ENCODE measurements at places on chromosomes 3 and 15.

- DNase-seq, result no peak
Measured at GRCh38 chr3:40173227-40173721, 136.2 kb upstream of the EIF1B start.

DNA sequence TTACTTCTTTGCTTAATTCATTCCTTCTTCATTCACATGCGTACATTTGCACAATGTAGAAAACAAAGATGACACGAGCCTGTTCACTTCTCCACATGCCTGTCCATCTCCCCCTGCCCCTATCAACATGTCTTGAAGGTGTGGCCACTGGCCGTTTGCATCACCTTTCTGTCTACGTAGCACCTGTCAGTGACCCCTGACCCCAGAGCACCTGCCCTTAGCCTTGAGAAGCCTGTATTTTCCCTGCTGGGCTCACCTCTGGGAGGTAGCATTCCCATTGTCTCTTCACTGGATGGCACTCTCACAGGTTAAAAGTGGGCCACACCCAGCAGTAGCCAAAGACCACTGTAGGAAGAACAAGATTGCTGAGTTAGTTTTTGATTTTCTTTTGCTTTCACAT lies 234.1 kb downstream of the THSD4 start:
- no peak for DNase-seq

- DNase-seq, result no peak
Measured at GRCh38 chr3:159731254-159731653, 257.4 kb upstream of the IL12A start.

DNA sequence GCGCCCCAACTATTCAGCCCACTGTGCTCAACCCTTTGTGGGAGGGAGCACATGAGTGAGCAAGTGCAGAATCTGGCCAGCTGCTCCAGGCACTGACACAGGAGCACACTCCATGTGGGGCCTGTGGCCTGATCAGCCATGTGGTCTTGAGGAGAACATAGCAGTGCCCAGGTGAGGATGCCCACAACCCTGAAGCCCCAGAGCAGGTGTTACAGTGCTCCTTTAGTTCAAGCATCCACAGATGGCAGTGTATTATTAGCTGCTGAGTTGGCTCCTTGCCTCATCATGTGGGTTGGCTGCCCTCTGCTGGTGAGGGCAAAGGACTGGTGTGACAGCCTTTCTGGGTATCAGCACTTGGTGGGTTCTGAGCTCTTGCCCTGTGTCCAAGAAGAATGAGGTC lies 1588.2 kb downstream of the SI start:
- DNase-seq, result no peak

- no peak for DNase-seq
Measured at GRCh38 chr3:126818400-126819095, 114.5 kb downstream of the CHCHD6 start.

DNA sequence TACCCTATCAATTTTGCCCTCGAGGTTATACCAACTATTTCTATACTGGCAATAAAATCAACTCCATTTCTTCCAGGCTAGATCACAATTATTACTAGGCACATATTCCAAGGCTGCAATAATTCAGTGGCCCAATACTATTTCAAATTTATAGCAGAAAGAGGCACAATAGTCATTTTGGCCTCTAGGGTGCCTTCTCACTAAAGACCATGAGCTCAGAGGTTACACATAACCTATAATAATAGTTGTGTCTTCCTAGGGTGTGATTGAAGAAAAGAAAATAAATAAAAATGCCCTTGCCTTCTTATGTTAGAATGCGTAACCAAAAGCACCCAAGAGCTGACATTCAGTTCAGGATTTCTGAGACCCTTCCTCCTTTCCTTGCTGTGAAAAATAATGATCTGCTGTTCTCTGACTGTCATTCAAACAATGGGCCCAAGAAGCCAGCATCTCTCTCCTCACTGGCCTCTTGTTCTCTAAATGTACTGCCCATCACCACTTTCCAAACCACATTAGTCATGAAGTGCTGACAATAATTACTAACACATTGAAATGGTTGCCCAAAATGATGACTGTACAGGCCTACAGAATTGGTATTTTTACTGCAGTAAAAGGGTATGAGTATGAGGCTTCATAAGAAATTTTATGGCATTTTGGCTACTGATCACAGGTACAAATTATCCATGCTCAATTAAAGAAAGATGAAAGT lies 244.8 kb downstream of the LRRN1 start:
- DNase-seq, result no peak

GRCh38 chr15:75353604-75354003 lies 6.8 kb downstream of the NEIL1 start:
- DNase-seq, result no peak

GRCh38 chr15:40759961-40760360 lies 3.9 kb upstream of the GCHFR start:
- DNase-seq, result no peak

- no peak for DNase-seq
Measured at GRCh38 chr3:7205962-7206361, 345.0 kb downstream of the GRM7 start.

DNA sequence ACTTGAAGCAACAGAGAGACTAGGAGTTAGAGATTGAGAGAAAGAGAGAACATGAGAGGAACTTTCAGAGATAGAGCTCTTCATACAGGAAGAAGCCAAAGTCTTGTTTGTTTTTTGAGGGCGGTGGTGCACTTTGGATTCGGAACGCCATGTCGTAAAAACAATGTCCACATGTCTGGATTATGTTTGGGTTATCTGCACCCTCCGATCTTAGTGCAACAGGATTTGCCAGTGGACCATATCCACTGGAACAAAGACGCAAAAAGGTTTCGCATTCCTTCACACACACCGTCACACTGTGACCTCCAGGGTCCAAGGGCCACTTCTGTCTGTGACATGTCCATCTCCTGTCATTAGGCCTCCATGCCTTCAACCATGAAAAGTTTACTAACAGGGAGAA lies 141.8 kb upstream of the ATP11B start:
- DNase-seq, result no peak

GRCh38 chr15:85704720-85705429 lies 89.8 kb downstream of the KLHL25 start:
- DNase-seq, result no peak

GRCh38 chr15:29040370-29040751 lies 154.6 kb downstream of the APBA2 start:
- DNase-seq, result no peak

GRCh38 chr3:160105907-160106584 lies 117.4 kb downstream of the IL12A start:
- no peak for DNase-seq

DNA sequence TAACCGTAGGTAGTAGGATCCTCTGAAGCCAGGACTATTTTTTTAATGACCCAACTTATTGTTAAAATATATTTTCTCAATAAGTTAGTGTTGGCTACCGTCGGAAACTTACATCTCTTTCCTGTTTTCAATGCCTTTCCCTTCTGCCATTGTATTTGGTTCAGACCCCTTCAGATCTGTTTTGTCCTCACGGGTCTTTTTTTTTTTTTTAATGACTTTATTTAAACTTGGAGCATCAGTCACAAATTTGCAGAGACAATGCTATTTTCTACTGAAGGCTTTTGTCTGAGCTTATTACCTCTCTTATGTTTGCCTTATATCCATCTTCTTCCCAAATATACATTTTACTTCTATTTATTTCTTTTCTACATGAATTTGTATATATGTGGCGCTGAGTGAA lies 47.6 kb downstream of the PDE8A start:
- DNase-seq, result no peak

- no peak for DNase-seq
Measured at GRCh38 chr3:29156086-29156715, 124.7 kb upstream of the RBMS3 start.

GRCh38 chr3:32557640-32558352 lies 12.9 kb downstream of the DYNC1LI1 start:
- DNase-seq, result no peak

DNA sequence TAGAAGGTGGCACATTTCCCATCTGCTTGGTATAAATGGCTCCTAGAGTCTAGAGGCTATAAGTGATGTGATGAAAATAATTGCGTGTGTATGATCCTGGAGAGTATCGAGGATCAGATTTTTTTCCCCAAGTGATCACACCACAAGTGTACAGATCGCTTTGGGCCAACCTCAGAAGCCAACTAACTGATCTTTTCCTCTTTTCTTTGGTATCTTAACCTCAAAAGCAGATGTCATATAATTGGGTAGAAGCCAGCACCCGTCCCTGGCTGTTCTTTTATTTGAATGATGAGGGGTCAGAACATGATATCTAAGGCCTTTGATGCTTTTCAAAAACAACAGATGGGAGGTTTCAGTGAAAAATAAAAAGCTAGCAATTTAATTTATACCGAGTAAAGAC lies 3.3 kb downstream of the P2RY14 start:
- no peak for DNase-seq

GRCh38 chr3:15969874-15970640 lies 172.3 kb upstream of the ANKRD28 start:
- no peak for DNase-seq

GRCh38 chr15:70556151-70556741 lies 207.1 kb downstream of the UACA start:
- DNase-seq, result no peak

Measured in stimulated activated CD4-positive, alpha-beta T cell treated with anti-CD3 and anti-CD28 coated beads, Interleukin-15, amount 100 ng/mL, for 1 hour (primary cell).